Right renal pelvis (tissue), 4 donors: ENCODE measurements at places on chromosomes 3 and 15. TPM values are rescaled to one million over a fixed set of nuclear protein-coding genes. Genes with fewer than 3 reads are reported as not detected.
A peak's percentile ranks its signal among the peaks of the same experiment; 100 is the strongest.

Gene SLC38A3
- polyA plus RNA-seq, result 5.0 TPM

Gene LYZL4
- not detected for polyA plus RNA-seq

Gene PSTPIP1
- polyA plus RNA-seq, result 0.69 TPM

Gene LEKR1
- 2.8 TPM for polyA plus RNA-seq

Gene C3orf20
- 0.24 TPM for polyA plus RNA-seq

Gene OR5K2
- not detected for polyA plus RNA-seq

Gene GOLGA6L10
- polyA plus RNA-seq, result 3.1 TPM

Gene LRRC31
- polyA plus RNA-seq, result 0.11 TPM

Gene GOLGA8S
- polyA plus RNA-seq, result 0.95 TPM

Gene EPHA6
- polyA plus RNA-seq, result 1.2 TPM

Gene ITPKA
- polyA plus RNA-seq, result 0.19 TPM

Gene CASR
- 27.4 TPM for polyA plus RNA-seq

DNA sequence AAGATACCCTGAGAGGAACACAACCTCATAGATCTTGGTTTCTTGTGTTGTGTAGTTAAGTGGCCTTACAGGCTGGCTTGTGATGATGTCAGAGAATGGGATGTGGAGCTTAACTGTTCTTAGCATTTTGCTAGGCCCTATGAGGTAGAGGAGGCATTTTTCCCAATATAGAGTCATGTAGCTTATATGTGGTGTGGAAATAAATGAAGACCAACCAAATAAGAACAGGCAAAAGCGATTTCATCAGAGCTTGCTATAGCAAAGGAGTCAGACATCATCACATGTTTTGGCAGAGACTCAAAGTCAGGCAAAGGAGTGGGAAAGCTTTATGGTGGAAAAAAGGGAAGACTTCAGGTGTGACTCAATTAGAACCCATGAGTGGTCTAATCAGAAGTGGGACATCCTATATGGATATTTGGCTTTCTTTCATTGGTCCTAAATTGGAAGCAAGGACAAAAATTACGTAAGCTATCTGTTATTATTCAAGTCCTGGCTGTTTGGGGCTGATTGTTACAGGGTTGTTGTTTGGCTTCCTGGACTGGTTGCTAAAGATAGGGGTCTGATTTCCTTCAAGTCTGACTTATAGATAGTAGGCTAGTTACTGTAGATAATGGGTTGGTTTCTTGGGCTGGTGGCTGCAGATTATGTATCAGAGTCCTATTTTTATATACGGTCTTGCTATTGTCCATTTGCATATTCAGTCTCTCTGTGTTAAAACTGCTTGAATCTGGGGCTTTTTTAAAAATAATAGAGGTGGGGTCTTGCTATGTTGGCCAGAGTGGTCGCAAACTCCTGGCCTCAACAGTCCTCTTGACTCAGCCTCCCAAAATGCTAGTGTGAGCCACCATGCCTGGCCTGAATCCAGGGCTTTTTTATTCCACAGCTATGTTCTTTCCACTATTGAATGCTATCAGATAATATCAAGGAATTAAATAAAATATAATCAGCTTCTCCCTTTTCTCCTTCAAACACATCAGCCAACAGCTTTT lies 30.3 kb upstream of the SETD2 start:
- no peak for DNase-seq

DNA sequence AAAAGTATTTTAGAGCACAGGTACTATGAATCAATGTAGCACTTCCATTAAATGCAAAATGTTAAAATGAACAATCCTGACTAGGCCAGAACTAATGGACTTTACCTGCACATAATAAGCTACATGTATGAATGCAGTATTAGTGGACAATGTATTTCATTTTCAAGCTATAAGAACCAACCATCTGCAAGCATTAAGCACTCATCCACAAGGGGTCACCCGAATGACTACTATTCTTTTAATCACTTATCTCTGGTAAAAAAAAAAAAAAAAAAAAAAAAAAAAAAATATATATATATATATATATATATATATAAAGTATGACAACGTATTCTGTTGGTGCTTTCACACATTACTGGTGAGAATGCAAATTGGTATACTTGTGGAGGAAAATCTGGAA lies 7.2 kb downstream of the HERC1 start:
- no peak for DNase-seq

- DNase-seq, result no peak
These were observed 13.3 kb upstream of the SUSD5 start for GRCh38 chr3:33231756-33232465.

DNA sequence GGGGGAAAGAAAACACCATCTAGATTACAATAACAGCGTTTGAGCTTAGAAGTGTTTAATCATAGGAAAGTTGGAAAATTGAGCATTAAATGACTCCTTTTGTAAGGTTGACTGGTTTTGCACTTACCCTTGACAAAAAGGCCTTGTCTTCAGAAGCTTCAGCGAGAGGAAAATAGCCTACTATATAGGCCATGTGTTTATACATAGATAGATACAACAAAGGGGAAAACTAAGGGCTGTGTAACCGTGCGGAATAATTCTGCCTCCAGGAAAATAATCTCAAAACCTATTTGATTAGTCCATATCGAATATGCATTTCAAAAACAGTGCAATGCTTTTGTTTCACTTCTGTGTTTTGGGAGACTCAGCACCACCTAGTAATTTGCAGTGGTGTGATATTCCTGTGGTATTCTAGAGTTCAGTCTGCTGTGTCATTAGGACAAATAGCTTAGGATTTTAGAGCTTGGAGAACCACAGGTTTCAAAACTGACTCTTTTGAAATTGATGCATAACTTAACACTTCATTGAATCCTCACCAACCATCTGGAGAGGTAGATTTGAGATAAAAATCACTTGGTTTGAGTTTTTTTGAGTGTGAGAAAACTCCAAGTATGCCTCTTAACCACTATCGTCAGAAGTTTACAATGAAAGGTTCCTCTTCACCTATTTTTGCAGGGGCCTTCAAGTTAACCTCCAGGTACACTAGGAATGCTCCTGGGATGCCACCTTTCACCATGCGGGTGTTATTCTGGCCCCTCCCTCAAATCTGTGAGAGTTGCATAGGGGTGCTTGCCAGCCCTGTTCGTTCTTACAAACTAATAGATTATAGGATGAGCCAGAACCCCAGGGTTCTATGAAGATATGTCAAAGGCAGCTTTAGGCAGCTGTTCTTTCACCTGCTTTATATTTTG lies 1.9 kb downstream of the ARHGAP31 start:
- no peak for DNase-seq

DNA sequence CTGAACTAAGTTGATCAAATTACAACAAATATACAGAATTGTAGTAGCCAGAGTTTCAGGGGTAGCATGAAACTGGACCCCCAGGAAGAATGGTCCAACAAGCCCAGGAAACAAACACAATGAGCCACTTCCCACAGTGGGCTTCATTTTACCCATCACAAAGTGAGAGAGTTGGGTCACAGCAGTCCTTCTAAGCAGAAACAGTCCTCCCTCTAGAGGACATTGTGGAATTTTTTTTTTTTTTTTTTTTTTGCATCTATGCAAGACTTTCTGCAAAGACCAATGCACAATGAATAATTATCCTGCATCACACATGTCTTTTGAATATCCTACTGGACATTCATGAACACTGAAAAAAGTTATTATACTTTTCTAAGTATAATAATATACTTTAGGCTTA lies 73.8 kb upstream of the ATP13A5 start:
- DNase-seq, result no peak

GRCh38 chr3:108388136-108389132 lies 92.1 kb downstream of the HHLA2 start:
- no peak for DNase-seq

- no peak for DNase-seq
These were observed 45.2 kb upstream of the BHLHE40 start for GRCh38 chr3:4934050-4934449.

DNA sequence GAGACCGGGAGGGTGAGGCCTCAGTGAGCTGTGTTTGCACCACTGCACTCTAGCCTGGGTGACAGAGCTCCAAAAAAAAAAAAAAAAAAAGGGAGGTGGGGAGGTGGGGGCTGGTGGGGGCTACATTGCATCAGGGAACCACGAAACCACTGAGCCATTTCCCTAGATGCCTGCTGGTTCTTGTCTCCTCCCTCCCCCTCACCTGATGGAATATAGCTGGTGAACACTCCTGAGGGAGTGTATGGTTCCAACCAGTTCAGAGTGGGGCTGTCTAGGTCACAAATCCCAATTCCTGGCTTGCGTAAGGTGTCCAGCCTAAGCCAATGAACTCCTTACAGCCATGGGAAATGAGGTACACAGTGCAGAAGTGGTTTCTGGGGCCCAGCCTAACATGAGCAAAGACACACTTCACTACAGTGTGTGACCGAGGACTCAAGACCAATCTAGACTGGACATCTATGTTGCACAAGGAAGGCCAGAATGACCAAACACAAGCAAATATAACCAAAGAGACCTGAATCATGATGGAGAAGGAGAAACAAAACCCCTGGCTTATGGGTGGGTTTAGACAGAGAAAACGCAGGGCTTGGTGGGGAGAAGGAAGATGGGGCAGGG lies 39.1 kb upstream of the OSBPL11 start:
- DNase-seq, result no peak

DNA sequence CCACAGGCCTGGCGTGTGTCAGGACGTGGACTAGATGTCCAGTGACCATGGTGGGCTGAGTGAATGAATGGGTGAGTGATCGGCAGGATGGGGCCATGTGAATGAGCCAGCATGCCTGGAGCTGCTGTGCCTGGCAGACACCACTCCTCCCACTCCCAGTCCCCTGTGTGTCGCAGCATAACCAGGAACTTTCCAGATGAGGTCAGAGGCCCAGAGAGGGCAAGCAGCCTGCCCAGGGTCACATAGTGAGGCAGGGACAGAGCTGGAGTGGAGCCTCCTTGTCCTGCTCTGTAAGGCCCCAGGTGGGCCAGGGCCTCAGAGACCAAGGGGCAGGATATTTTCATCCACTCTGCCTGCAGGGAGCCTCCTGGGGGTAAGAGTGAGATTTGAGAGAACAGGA lies 6.4 kb downstream of the IQSEC1 start:
- no peak for DNase-seq

DNA sequence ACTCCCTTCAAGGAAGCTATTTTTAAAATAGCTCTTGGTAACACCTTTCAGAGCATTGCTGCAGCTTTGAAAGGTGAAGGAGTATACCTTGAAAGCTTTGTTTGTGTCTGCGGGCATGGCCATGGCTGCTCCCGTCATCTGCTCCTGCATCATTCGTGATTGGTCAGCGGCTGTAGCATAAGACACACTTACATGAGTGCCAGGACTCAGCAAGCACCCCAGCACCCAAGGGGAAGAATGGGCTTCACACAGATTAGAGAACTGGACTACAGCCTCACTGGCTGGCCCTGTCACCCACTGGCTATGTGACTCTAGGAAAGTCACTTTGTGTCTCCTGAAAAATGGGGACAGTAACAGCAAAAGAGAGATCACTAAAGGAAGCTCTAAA lies 17.0 kb downstream of the EMC3 start:
- DNase-seq, result no peak

- DNase-seq, result peak; percentile 58
These were observed 333.0 kb upstream of the SATB1 start for GRCh38 chr3:18758047-18758704.

DNA sequence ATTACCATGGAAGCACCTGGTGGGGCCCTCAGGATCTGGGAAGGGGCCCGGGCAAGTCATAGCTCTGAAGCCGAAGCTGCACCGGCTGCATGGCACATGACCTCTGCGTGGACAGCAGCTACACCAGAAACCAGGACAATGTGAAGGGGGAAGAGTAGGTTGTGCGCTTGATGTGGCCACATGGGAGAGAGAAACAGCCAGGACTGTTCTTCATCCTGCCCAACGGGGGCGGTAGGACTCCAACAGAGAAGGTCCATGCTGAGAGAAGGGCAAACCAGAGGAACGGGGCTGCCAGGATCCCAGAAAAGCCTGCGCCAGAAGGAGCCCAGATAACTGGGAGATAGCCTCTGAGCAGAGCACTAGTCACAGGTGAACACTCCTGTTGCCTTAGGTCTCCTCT lies 54.9 kb upstream of the PRR20G start:
- no peak for DNase-seq

GRCh38 chr15:61474796-61475195 lies 245.7 kb upstream of the RORA start:
- DNase-seq, result no peak

DNA sequence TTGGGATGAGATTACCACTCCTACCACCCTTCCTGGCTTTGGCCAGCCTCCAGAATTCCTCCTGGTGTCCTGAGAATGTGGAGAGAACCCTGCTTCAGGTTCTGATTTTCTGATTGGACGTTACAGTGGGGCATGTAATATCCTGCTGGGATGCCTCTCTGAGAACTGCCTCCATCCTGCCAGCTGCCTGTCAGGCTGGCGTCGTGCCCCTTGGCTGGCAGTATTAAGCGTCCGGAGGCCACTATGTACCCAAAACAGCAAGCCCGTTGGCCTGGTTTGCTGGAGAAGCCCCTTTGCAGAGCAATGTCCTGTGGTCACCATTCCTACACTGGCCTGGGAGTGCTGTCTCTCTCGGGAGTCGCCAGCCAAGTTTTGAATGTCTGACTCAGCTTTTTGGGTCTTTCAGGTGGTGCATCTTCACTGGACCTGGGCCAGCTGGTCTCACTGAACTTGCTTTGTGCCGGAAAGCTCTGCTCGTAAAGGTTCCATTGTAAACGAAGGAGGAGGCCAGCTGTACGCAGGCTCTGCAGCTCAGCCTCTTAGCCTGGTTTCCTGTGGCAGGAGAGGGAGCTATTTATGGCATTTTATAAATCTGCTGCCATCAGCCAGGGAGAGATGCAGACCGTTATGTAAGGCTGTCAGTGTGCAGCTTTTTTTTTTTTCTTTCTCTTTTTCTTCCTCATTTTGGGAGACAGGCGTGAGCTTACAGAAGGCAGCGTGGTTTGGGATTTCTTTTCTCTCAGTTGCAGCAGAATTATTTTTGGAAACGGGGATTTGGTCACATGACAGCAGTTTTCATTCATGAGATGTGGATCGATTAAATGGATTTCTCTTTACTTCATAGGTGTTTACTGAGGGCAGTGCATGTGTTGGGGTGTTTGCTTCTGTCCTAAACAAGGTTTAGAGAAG lies 19.0 kb upstream of the TRAK1 start:
- DNase-seq, result peak; percentile 43

GRCh38 chr3:46270474-46270873 lies 28.2 kb downstream of the CCR3 start:
- DNase-seq, result no peak

DNA sequence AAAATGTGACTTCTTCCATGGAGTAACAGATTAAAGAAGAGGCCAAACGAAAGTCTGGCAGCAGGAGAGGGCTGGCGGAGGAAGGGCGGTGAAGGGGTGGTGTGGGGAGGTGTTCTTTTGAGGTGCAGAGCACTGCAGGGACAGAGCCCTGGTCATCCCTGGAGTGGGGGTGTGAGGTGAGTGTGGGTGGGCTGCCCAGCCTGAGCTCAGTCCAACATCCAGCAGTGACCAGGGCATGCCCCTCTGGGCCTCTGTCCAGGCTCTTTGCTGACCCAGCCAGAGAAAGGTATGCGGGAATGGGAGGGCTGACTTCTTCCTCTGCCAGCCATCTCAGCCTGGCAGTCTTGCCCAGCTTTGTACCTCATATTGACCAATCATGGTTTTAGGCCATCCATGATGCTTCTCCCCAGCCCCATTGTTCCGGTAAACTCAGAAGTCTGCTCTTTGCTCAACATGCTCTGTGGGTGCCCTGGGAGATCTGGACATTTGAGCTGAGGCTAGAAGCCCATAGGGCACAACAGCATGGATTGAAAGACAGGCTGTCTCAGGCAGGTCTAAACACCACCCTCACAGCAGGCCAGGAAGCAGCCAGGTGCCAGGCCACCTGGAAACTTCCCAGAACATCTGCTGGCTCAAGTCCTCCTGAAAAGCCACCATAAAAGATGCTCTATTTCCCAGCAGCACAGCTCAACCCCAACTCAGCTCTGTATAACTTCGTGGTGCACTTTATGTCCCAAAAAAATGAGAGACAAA lies 25.9 kb upstream of the CXCR6 start:
- DNase-seq, result no peak
